Stimulated activated naive CD8-positive, alpha-beta T cell treated with anti-CD3 and anti-CD28 coated beads, Interleukin-15, amount 100 ng/mL, for 72 hours (primary cell): ENCODE measurements at places on chromosomes 2 and 18.

DNA sequence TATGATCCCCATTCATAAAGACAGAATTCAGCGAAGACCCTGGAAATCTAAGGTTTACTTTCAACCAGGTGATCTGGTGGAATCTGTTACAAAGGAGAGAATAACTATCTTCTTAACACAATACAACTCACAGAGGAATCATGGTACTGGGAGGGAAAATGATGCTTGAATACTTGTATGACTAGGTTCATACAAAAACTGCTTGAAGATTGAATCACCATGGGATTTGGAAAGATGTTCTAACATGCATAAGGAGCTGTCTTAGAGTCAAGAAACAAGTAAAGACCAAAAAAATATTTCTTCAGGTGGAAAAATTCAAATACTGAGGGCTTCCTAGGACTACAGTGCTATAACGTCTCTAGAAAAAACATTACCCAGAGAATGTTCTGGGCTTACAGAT lies 32.2 kb downstream of the COL5A2 start:
- DNase-seq, result no peak

DNA sequence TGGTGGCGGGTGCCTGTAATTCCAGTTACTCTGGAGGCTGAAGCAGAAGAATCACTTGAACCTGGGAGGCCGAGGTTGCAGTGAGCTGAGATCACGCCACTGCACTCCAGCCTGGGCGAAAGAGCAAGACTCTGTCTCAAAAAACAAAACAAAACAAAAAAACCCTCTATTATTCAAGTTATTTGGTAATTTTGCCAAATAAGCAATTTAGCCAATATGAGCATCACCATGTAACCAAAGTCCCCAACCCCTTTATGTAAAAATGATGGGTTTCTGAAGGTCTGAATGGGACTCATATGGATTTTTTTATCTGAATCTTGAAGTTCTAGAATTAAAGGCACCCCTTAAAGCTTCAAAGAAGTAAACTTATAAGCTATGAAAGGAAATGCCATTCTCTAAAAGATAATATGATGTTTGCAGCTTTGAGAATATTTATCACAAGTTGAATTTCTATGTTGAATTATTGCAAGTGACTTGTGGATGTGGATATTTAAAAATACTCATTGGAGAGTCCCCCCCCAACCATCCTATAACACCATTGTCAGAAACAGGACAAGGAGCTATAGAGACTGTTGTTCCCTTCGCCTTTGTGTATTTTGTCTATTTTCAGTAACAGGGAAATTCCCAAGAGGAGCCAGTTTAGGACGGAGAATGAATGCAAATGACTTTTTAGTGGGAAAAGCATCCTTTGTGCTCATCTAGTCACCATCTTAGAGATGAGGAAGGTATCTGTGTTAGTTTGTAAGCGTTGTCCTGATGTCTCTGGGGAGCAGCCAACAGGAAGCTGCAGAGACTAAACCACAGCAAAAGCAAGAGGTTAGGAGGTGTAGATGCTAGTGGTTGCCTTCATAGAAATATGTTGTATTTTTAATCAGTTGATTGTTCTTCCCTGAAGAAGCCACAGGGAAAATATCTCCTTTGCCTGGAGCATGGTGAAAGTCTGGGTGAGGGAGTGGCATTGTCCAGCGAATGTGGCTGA lies 68.3 kb downstream of the TET3 start:
- no peak for DNase-seq

DNA sequence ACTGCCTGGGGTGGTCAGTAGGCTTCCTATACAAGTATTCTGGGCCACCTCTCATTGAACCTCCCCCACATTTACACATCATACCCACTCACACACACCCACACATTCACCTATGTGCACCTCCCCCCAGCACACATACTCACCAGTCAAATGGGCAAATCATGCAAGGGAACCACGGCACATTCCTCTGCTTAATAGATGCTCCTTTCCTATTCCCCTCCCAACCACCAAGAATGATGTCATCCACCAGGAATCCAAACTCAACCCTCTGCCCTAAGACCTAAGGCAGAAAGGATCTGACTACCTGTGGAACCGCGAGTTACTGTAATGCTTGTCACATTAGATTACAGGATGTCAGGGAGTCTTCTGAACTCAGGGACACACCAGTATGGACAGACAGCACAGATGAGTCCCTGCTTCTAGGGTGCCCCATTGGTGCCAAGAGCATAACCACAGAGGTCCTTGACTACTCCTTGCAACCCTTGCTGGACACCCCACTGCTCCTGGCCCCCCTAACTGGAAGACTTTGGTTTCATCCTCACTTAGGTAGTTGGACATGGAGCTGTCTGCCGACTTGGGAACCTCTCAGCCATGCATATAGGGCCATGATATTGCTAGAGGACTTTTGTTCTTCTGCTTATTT lies 21.5 kb upstream of the CAB39 start:
- no peak for DNase-seq

DNA sequence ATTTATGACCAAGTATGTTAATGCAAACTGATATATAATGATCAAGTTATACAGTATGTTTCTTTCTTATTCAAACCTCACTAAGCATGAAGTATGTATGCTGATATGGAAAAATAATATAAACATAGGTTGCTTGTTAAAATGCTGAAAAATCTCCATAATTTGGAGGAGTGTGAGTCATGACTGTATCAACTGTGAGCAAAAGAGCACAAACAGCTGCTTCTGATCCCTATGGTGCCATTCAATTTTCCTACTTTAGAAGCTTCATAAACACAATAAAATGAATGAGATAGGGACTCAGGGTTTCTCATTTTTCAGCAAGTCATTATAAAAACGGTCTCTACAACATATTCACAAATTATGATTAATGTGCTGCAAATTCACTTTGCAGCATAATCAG lies 129.9 kb upstream of the TFPI start:
- no peak for DNase-seq

GRCh38 chr2:172919732-172920131 lies 155.9 kb upstream of the MAP3K20 start:
- no peak for DNase-seq

DNA sequence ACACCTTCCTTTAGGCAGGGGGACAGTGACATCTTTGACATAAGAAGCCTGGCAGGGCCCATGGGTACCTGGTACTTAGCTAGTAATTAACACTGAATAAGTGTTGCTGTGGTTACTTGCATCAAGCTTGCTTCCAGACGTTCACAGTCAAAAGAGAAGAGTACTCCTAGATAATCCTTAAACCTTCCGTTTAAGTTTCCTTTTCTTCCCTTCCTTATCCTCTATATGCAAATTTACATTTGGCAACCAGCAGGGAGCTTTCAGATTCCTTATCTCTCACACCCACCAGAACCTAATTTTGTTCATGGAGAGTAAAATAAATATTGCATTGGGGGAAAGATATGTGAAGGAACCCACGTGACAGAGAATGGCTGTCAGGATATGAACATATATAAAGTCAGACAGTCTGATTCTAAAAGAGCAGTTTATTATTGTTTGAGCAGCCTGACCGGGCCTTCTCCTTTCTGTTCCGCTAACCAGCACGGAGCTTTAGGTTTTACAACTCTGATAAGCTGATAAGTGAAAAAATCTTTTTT lies 7.8 kb upstream of the RAB31 start:
- DNase-seq, result no peak

DNA sequence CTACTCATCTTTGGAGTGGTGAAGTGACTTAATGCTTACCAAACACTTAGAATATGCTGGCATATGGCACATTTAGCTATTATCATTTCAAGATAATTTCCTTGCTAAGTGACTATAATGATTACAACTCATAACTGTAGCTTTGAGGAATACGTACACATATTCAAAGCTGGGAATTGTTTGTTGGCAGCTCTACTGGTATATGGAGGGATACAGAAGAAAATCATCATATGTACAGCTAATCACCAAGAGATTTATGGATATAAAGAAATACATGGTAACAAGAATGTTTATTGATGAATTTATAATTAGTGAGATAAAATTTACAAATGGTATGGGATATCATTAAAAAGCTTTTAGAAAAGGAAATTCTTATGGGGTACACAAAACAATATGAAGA lies 207.2 kb downstream of the GALNT13 start:
- DNase-seq, result no peak

DNA sequence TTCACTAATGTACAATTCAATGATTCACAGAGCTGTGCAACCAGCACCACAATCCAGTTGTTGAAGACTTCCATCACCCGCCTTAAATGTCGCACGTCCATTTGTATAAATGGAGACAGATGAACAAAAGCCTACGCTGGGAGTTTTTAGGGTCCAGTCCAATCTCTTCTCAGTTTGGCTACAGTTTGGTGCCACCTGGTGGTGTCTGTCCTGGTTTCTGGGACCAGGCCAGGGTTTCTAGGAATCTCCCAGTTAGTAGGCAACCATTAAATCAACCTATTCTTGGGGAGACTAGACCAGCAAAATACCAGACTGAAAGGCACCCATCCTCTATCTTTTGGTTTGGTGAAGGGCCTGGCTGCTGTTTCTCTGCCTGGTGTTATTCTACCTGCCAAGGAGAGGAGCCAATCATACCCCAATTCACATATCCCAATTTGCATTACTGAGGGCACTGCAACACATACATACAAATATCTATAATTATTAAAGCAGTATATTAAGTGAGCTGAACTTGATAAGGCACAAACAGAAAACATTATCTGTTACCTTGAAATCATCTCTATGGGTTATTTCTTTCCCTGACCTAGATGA lies 3.2 kb upstream of the DDX1 start:
- DNase-seq, result peak; percentile 15

DNA sequence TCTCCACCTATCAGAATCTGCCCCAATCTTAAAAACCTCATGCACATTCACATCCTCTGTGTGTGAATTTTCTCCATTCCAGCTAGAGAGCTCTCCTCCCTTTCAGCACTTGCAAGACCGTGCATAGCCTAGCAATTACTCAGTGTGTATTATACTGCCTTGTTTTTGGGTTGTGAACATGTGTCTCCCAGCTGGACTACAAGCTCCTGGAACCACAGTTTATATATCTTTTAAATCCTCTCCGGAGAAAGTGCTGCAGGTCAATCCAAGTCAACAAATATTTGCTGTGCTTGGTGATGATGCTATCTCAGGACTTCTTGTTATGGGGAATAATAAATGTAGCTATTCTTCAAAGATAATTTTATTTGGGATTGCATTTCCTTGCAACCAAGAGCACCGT lies 58.2 kb upstream of the MEX3C start:
- no peak for DNase-seq

DNA sequence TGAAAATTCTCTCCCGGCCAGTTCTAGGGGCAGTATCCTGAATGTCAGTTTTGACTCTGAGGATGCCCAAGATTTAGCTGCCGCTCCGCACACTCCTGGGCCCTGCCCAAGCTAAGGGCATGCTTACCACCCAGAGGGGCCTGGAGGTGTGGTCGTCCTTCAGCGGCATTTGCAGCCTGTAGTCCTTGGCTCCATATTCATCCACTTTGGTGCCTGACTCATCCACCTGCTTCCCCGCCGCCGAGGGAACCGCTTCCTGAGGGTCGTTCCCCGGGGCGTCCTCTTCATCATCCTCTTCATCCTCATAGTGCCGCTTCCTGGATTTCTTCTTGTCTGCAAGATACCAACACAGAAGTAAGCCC lies 577 bp downstream of the ERCC3 start:
- DNase-seq, result no peak

DNA sequence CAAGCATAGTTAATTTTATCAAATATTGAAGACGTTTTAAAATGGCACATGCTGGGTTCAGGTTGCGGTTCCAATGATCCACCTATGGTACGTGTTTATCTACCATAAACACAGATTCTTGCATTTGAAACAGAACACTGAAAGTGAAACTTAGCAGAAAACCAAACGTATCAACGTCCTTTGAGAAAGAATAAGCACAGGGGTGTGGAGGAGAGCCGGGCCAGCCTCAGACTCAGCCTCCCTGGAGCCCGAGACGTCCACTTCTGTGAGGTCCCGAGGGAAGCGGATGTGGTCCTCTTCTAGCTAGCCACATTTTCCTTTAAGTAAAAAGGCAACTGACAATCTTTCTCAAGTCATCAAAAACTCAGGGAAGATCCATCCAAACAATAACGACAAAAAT lies 195.9 kb downstream of the RTP5 start:
- DNase-seq, result no peak

- DNase-seq, result no peak
Observed at GRCh38 chr2:119136093-119136492, 22.5 kb downstream of the C1QL2 start.

DNA sequence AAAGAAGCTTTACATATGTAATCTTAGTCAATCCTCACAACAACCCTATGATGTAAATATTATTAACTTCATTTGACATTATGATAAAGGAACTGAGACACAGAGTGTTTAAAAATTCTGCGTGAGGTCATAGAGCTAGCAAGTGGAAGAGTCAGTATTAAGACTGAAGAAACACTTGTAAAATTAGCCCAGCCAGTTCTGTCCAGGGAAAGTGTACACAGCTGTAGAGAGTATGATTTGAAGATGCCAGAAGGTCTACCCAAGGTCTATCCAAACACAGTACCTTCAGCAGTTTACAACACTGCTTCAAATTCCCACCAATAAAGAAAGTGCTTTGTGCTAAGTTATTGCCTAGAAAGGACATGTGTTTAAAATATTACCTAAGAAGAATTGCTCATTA lies 51.7 kb upstream of the ITPRID2 start:
- DNase-seq, result no peak

DNA sequence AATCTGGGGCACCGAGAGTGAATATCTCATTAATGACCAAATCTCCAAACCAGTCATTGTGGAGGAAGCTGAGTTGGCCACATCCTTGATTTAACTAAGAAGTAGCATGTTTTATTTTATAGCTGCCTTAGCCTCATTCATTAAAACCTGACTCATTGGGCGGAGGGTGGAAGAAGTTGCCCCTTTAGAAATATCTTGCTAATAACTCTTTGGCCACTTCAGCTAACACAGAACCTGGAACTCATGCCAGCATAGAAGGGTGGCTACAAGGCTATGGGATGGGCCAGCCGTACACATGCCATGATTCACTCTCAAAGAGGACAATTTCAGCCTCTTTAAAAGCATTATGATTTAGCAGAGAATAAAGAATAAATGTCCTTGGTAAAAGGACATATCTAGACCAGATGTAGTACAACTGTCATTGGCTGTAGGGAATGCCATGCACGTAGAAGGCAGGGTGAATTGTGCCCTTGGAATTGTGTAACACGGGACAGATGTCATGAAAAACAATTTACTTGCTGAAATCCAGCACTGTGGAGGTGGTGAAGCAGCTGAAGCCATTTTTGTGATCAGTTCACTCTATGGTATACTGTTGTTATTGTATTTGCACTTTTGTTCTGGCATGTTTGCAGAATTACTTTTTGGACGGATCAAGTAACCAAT lies 330.0 kb downstream of the PLCL1 start:
- DNase-seq, result no peak

DNA sequence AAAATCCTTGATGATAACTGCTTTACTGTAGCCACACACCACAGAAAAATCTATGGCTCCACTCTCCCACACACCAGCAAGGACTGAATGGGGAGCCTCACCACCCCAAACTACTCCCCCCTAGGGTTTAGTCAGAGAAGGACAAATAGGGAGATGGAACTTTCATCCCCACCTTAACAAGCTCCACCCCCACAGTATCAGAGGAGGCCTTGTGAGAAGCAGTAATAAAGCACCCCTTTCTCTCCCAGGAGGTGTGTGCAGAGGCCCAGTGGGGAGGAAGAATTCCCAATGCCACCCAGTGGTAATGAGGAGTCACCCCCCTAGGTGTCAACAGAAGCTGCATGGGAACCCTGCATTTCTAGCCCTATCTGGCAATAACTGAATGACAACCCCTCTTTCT lies 224.9 kb downstream of the TNS1 start:
- DNase-seq, result no peak
